ENCODE measurements at places on chromosomes 2 and 18.

DNA sequence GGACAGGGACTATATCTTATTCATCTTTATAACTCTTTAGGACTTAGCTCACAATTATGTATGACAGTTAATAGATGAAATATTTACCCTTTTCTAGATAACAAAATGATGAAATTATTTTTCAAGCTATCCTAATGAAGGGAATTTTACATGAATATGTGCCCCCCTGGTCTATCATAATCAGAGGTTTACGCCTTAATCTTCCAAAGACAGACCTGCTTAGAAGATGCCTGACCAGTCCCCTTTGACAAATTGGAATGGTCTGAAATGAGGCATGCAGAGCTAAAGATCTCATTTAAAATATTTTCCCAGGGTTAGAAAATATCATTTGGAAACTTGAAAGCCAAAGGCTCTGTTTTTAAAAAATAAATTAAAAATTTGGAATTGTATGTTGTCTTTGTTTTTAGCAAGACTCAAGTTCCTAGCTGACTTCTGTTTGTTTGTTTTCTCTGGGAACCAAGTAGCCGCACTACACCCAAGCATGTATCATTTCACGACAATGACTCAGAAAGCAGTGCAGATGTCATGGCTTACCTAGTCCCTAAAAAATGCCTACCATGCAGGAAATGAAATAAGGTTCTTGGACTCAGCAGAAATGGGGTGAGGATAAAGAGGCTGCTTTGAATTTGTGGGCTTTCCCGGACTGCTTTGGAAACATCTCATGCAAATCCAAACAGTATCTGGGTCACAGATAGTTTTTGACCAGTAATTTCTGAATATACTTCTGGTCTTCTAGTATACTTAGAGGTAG is 162.1 kb downstream of the ZEB2 start:
- DNase-seq, result peak; percentile 84

- DNase-seq, result no peak
These were observed 180.3 kb downstream of the GCA start for GRCh38 chr2:162524192-162524591.

DNA sequence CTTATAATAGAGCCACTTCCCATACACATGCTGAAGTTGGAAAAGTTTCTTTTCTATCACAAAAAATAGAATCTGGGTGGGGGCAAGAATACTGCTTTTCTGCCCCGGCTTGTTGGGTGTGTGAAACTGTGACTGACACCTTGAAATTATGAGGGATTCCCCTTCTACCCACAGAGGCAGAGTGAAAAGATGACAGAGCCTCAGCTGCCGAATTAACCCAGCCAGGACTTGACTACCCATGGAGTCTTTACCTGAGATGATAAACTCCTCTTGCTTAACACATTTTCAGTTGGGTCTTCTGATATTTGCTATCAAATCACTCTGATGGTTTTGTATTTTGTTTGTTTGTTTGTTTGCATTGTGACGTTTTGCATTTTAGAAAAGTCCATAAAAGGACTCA is 66.0 kb upstream of the PMAIP1 start:
- no peak for DNase-seq

GRCh38 chr2:217184242-217184641 is 324.4 kb upstream of the TNP1 start:
- DNase-seq, result no peak

GRCh38 chr2:85769983-85770362 is 16.2 kb downstream of the ATOH8 start:
- DNase-seq, result no peak

DNA sequence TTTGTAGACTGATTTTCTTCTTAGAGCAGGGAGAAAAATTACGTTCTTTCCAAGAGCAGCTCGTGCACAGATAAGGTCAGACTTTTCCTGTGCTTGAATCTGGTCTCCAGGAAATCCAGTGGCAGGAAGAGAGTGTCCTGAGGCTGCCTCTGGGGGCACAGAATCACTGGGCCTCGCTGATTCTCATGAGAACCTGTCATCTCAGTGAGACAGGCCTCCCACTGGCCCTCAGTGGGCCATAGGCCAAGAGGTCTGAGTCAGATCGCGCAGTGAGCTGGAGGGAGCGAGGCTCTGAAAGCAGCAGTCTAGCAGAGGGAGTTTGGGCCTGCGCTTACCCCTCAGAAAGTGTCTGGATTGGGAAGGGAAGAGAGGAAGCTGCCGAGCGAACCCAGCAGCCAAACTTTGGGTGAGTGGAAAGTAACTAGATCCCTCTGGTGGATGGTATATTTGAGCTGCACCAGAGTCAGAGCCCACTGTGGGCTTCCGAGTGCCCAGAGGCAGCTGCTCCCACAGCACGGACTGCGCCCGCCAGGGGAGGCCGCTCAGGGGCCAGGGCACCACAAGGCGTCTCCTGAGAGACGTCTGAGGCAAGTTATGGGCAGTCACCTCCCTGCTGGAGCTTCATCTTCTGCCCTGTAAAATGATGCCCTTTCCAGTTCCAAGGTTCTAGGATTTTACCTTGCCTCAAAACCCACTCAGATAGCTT is 8.2 kb downstream of the GDF7 start:
- DNase-seq, result no peak

- peak; percentile 59 for DNase-seq
These were observed 64.2 kb downstream of the RBMS1 start for GRCh38 chr2:160429248-160430000.

DNA sequence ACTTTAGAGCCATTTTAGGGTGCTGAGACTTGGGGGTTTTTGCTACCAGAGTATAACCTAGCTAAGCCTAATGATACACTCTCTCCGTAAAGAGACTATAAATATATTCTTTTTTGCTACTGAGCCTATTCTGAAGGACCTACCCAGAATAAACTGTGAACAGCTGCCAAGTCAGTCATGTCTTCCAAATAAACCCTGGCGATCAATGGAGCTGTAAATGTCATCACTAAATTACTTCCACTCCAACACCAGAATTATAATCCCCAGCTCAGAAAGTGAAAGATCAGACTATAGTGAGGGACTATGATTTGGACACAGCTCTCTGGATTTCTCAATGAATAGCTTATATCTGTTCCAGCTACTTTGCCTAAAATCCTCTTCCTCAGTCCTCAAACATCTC is 178.9 kb downstream of the METTL4 start:
- DNase-seq, result no peak

DNA sequence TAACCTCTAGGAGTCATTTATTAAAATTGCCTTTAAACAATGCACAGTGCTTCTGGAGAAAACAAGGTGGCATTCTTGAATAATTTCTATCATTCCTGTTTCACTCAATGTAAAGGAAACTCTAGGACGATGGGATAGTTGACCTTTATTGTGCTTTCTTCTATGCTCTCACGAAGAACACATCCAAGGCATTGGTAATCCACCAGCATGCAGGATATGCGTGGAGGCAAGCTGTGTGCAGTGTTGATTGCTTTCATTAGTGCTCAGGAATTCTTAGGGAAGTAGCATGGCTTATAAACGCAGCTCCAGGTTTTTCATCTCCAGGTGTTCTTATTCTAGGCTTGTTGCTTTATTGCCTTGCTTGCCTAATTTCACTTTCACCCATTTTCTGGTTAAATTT is 58.4 kb upstream of the CAVIN2 start:
- DNase-seq, result no peak
